Activated naive CD4-positive, alpha-beta T cell treated with anti-CD3 and anti-CD28 coated beads for 36 hours (primary cell): ENCODE measurements at places on chromosomes 16 and 17. TPM values are rescaled to one million over a fixed set of nuclear protein-coding genes. Genes with fewer than 3 reads are reported as not detected.

DNA sequence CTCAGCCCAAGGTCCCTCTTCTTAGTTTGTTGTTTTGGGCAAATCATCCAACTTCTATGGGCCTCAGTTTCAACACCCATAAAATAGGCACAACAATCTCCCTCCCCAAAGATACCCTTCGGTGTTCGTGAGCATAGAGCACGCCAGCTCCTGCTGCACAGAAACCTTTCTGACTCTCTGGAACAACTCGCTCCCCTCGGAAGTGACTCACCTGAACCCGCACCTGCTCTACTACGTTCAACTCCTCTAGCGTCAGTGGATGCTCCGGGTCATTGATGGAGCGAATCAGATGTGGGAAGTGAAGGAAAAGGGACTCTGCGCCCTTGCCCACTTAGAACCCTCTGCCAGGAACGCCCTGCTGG lies 445 bp downstream of the CIAO2B start:
- peak overlapping the region; percentile 99 for H3K4me3 ChIP-seq
- peak; percentile 73 for DNase-seq
- H3K4me1 ChIP-seq: peaks cover 53% of the 10 kb centered on the region
- H3K27me3 ChIP-seq: no peaks in the 10 kb centered on the region
- H3K27ac ChIP-seq: peak overlapping the region; percentile 96

DNA sequence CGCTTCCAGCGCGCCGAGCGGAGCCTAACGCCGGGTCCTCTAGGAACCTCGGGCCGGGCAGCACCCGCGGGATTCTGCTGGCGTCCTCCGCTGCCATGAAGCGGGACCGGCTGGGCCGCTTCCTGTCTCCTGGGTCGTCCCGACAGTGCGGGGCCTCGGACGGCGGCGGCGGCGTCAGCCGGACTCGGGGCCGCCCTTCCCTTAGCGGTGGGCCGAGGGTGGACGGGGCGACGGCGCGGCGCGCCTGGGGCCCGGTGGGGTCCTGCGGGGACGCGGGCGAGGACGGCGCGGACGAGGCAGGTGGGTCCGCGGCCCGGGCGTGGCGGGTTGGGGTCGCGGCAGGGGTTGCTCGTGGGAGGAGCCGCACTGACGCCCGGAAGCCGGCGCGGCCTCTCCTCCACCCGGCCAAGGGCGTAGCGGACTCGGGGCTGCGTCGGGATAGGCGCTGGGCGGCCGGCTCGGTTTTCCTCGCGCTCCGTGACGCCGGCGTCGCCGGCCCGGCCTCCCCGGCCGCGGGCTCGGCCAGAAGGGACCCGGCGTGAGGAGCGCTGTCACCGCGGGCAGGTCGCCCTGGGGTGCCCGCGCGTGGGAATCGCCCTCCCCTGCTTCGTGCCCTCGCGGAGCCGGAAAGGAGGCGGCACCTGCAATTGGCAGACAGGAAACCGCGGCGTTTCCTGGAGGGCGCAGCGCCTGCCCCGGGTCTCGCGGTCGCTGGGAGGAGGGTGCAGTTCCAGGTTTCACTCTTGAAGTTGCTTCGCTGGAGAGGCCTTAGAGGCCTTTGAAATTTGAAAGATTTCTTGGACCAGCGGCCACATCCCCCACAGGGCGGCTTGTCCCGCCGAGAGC lies 432 bp downstream of the ZNF276 start:
- peaks cover 46% of the 10 kb centered on the region for H3K4me1 ChIP-seq
- H3K27ac ChIP-seq: peak overlapping the region; percentile 85
- peak overlapping the region; percentile 77 for H3K4me3 ChIP-seq
- H3K36me3 ChIP-seq: peaks cover 18% of the 10 kb centered on the region
- H3K27me3 ChIP-seq: no peaks in the 10 kb centered on the region

GRCh38 chr16:11843206-11843605 lies 8.1 kb downstream of the RSL1D1 start:
- no peak overlapping the region for H3K4me3 ChIP-seq
- H3K36me3 ChIP-seq: peaks cover 53% of the 10 kb centered on the region
- peaks cover 23% of the 10 kb centered on the region for H3K4me1 ChIP-seq
- H3K27me3 ChIP-seq: no peaks in the 10 kb centered on the region
- no peak for DNase-seq
- H3K27ac ChIP-seq: no peak overlapping the region

Gene GP1BA
- total RNA-seq: not detected
